Breast epithelium (tissue), 4 donors: ENCODE measurements at places on chromosomes 5 and 9.

DNA sequence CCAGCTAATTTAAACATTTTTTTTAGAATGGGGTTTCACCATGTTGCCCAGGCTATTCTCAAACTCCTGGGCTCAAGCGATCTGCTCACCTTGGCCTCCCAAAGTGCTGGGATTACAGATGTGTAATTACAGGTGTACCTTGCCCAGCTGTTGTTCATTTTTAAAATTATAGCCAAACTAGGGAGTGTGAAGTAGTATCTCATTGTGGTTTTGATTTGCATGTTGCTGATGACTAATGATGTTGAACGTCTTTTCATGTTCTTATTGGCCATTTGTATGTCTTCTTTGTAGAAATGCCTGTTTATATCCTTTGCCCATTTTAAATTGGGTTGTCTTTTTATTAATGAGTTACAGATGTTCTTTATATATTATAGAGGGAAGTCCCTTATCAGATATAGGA, 31.5 kb downstream of the EHMT1 start:
- DNase-seq, result no peak

GRCh38 chr5:66516550-66516949, 79.6 kb upstream of the MAST4 start:
- DNase-seq, result no peak

- DNase-seq, result no peak
Observed at GRCh38 chr5:11494340-11494739, 409.9 kb downstream of the CTNND2 start.

DNA sequence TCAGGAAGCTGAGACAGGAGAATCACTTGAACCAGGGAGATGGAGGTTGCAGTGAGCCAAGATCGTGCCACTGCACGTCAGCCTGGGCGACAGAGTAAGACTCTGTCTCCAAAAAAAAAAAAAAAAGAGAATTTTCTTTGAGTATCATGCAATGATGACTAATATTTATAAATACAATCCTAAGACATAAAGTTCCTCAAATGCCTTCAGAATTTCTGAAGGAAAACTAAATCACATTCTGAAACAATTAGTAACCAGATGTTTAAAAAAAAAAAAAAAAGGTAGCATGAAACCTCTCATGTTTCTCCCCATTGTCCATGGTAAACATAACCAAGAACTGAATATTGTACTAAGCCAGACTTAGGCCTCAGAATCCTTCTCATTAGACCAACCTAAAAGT, 23.1 kb downstream of the MLLT3 start:
- no peak for DNase-seq
